ENCODE measurements at places on chromosomes 5 and 9.

DNA sequence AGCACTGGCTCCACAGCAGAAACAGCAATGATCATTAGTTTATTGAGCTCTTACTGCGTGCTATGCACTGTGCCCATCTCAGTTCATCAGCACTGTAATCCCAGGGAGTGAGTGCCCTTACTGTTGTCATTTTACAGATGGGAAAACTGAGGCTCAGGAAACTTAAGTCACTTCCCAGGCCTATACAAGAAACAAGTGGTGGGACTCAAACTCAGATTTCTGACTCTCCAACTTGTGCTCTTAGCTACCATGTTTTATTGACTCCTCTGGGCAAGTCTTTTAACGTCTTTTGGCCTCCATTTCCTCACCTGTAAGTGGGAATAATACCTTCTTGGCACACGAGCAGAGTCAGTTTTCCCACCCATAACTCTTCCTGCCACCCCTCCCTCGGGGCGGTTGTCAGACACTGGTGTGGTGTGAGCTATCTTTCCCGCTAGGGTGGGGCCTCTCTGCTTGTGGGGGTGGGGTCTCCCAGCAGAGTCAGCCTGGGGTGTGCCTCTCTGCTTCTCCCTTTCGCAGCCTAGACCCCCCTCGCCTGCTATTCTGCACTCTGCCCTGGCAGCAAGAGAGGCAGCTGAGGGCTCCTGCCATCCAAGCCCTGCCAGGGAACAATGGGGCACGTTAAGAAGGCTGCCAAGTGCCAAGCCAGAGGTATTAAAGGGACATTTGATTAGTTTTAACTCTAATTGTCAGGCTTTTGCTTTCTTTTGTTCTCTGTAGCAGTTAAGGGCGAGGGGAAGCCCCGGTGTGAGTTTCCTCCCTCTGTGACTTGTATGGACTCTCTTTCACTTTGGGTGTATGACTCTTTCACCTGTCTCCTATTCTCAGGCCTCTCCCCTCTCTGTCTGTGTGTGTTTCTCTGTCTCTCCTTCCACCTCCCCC is 12.1 kb downstream of the GALNT10 start:
- no peak for DNase-seq

DNA sequence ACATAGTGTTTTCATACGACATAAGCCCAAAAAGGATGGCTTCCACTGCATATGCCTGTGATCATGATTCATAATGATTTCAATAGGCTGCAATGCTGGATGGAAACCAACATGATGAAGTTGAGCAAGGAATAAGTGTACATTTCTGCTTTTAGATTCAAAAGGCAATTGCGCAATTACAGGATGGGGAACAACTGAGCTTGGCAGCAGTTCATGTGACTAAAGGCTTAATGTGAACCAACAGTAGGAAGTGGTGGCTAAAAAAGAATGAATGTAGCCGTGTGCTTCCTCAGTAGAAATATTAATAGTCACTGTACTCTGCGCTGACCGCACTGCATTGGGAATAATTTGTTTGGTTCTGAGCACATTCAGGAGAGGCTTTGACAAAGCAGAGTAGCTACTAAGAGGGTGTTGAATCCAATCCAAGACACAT is 51.2 kb downstream of the SLC1A3 start:
- no peak for DNase-seq

- no peak for DNase-seq
These were observed 16.5 kb downstream of the DNAJA1 start for GRCh38 chr9:33041432-33042188.

GRCh38 chr9:69798744-69799143 is 21.9 kb upstream of the CFAP95 start:
- DNase-seq, result no peak

DNA sequence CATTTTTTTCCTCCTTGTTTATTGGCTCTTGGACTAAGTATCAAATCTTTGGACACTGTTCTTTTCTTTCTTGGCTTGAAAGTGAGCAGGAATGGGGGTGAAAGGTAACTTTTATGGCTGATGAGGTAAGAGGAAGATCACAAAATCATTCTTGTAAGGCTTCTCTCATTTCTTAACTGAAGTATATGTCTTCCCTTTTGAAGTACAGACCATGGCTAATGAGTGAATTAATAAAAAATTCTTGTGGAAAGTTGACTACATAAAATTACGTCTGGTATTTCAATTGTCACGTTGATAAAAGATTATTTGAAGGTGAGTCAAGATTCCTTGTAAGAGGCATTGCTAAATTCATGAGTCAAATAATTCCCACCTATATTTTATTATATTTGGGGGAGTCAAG is 25.1 kb downstream of the VCAN start:
- no peak for DNase-seq
